ENCODE measurements at places on chromosomes 1 and 21.
A peak's percentile ranks its signal among the peaks of the same experiment; 100 is the strongest.

- DNase-seq: peak; percentile 90
These were observed 31.2 kb downstream of the CDCP2 start for GRCh38 chr1:54121482-54122134.

GRCh38 chr1:36467700-36468455 is 3.7 kb upstream of the MRPS15 start:
- DNase-seq: no peak

GRCh38 chr1:150869683-150870082 is 6.7 kb downstream of the ARNT start:
- DNase-seq: peak; percentile 10

DNA sequence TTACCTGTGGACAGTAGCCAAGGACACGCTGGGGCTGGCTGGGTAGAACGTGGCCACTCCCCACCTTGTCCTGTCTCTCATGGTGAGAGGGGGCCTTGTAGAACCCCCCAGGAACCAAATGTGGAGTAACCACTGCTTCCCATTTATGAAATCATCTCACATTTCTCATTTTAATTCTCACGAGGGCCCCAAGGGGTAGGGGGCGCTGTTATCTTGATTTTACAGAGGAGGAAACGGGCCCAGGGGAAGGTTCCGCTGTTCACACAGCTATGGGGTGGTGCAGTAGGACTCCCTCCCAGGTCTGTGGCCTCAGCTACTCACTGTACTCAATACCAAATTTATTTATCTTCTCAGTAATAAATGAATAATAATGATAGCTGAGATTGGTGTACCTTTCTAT is 5.5 kb downstream of the SMPDL3B start:
- peak; percentile 42 for DNase-seq

Data from GM23248 (cell line).